Cortex of kidney (tissue), 1 donor: ENCODE measurements at places on chromosomes 11 and 22.

DNA sequence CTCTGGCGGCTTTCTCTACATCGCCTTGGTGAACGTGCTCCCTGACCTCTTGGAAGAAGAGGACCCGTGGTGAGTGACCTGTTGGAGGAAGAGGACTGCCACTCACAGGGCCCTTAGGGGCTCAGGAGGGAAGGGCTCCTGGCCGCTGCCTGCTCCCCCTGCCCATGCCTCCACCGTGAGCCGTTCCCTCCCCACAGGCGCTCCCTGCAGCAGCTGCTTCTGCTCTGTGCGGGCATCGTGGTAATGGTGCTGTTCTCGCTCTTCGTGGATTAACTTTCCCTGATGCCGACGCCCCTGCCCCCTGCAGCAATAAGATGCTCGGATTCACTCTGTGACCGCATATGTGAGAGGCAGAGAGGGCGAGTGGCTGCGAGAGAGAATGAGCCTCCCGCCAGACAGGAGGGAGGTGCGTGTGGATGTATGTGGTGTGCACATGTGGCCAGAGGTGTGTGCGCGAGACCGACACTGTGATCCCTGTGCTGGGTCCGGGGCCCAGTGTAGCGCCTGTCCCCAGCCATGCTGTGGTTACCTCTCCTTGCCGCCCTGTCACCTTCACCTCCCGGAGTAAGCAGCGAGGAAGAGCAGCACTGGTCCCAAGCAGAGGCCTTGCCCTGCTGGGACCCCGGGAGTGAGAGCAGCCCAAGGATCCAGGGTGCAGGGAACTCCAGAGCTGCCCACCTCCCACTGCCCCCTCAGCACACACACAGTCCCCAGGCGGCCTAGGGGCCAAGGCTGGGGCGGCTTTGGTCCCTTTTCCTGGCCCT lies 6.9 kb downstream of the SLC39A13 start:
- no peak for DNase-seq

DNA sequence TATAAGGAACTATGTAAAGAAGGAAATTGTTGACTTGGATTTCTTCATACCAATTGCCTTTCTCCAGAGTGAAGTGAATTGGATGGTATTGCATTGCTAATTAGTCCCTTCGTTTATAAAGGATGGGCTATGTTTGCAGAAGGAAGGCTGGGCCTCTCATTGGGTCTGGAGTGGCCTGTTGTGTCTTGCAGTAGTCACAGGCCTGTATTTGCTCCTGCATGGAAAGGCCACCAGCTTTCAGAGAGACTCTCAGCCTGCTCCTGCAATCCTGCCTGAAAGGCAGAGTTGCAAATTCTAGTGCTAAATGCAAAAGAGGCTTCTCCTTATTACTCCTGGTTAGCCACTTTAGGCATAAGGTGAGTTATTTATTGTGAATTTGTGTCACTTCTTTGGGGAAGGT lies 103.8 kb downstream of the EXT2 start:
- no peak for DNase-seq

DNA sequence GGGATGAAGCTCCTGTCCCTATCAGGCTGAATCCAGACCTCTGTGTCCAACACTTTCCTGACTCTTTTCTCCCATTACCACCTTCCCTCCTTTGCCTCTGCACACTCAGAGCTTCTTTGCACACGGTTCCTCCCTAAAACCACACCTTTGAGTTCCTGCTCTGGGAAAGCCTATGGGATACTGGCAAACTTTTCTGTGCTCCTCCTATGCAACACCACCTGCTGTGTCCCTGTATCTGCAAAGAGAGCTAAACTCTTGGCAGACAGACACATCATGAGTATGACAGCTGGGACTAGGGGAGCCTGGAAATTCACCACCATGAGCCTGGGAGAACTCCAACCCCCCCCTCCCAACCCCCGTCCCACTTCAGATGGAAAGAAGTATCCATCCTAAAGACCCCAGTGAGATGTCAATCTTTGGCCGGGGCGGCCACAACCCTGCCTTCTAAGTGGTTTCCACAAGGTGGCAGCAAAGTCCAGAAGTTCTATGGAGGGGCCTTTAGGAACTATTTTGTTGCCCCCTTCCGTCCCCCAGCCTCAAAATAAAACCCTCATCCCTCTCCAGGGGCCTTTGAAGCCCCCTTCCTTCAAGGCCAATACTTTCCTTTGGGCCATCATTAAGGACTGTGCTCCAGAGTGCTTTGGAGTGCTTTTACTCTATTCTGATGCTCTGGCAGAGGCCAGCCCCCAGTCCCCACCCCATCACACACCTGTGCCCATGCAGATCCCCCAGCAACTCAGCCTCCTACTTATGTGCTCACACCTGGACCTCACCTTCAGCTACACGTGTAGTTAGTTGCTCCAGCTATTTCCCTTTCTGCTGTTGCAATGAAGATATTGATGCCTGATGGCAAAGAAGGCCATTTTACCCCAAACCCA lies 19.4 kb downstream of the HTR3A start:
- DNase-seq: no peak

DNA sequence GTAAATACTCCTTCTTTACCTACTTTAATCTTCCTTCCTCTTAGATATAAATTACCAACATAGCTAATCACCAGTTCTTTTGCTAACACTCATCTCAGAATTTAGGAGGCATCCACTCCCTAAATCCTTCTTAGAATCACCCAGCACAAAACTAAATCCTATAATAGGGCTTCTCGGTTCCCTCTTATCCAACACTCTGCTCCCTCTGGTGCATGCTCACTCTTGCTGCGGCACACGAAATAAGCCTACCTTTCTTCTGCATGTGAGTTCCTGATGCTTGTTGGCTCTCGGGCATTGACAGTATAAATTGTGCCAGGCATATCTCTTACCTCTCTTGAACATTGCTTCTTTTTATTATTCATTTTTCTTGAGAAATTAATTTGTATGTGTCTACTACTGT lies 61.0 kb downstream of the OR5AK2 start:
- no peak for DNase-seq

- DNase-seq: no peak
These were observed 55.5 kb downstream of the RASSF10 start for GRCh38 chr11:13064593-13064992.

- DNase-seq: no peak
These were observed 36.6 kb downstream of the RPL27A start for GRCh38 chr11:8719211-8719649.

DNA sequence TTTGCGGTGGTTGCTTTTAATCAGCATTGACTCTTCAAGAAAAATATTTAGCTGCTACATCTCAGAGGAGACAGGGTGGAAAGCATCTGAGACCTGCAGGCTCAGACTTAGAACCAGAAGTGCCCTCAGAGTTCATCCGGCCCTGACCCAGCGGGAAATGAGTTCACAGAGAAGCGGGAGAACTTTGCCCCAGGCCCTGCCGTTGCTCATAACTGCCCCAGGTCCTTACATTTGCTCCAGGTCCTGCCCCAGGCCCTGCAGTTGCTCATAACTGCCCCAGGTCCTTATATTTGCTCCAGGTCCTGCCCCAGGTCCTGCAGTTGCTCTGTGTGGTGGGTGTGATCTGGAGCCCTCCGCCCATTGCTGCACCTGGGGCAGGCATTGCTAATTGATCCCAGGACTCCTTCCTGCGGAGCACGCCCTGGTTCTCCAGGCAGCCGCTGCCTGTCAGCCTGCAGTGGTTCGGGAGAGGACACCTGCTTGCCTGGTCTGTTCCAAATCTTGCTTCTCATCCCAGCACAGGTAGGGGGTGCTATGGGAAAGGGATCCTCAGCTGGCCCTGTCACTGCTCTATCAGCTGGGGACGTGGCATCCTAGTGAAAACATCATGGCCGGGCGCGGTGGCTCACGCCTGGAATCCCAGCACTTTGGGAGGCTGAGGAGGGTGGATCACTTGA lies 58.1 kb upstream of the PPP6R3 start:
- no peak for DNase-seq

- DNase-seq: no peak
These were observed 96.9 kb downstream of the PDE2A start for GRCh38 chr11:72577271-72577721.
